ENCODE measurements at places on chromosomes 12 and 14.

DNA sequence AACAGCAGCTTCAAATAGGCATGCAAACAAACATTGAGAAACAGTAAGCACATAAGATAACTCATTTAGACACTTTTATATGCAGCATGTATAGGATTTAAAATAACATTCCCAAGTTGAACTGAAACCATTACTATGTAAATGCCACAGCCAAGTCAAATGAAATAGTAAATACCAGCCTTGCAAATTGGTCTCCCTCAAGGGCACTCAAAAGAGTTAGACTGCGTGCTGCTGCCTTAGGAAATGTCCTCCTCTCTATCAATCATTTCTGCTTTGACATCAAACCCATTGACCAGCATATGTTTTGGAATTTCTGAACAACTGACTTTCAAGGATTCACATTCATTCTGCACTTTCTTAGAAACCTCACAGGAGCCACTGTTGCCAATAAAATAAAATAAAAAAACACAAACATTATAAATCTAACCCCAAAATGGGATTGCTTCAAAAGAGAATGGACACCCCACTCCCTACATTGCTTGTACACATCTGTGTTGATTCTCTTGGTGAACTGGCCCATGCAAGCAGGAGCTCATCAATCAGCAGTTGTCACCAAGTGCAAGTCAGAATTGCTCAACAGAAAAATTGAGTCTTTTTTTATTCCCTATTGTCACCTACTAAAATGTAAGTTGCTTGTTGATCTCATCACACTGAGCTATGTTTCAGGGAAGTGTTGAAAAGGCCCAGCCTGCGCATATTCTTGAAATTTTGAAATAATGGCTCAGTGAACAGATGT, 256.2 kb downstream of the DAD1 start:
- no peak for DNase-seq

GRCh38 chr14:89542786-89543424, 125.9 kb upstream of the FOXN3 start:
- DNase-seq, result no peak

DNA sequence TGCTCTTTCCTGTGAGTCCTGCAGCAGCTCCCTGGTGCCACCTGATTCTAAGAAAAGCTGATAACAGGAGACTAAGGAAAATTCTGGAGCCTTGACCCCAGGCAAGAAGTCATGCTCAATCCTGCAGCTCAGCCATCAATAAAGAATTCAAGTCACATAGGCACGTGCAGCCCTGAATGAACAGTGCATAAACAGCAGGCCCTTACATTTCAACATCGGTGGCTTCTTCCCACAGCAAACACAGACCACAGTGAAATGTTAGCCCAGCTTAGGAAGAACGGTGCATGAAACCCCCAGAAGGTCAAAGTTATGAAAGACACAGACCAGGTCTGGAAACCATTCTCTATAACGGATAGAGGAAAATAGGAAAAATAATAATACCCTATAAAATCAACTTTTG, 10.5 kb downstream of the CINP start:
- DNase-seq, result no peak

DNA sequence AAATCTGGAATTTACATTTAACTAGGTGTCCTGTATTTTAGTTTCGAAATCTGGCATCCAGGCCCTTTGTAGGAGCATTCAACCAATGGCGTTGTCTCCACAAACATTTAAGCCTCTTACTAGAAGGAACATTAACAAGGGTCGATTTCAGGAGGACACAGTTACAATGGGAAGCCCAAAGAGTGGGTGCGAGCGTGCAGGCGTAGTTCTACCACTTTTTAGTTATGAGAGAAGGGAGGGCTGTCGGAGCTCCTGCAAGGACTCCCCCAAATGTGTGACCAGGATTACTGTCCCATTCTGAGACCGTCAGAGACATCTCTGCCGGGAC, 365 bp upstream of the ABHD4 start:
- no peak for DNase-seq

- no peak for DNase-seq
Observed at GRCh38 chr14:103128631-103129300, 5.5 kb downstream of the TNFAIP2 start.

DNA sequence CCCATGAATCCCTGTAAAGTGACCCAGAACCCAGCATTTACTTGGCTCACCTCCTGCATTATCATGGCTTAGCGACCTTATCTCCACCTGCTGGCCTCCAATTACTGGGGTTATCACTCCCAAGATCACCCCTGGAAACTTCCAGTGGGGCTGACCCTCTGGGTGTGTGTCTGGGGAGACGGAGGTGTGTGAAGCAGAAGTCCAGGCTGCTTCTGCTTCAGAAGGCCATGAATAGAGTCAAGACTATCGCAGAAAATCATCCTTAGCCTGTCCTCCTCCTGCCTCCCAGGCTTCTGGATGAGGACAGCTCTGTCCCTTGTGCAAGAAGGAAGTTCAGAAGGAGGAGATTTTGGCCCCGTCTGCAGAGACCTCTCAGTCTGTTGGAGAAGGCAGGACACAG, 408 bp upstream of the KRT72 start:
- no peak for DNase-seq

GRCh38 chr14:35401422-35402265, 2.9 kb downstream of the NFKBIA start:
- no peak for DNase-seq

DNA sequence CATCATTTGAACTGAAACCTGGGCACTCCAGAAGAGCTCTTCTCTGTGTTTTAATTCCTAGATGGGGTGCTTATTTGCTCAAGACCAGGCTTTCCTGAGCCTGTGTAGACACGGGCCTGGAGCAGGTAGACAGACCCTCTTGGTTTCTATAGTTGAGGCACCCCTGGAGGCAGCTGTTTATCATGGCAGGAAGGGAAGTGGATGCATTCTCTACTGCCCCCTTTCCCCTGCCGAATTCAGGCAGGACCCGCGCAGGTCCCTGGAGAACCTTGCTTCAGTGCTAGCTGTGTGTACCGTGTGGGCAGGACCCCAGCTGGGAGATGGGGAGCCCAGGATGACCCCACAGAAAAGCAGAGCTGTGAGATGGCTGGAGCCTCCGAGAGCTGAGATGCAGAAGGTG, 6.0 kb downstream of the CACNA1C start:
- DNase-seq, result no peak

DNA sequence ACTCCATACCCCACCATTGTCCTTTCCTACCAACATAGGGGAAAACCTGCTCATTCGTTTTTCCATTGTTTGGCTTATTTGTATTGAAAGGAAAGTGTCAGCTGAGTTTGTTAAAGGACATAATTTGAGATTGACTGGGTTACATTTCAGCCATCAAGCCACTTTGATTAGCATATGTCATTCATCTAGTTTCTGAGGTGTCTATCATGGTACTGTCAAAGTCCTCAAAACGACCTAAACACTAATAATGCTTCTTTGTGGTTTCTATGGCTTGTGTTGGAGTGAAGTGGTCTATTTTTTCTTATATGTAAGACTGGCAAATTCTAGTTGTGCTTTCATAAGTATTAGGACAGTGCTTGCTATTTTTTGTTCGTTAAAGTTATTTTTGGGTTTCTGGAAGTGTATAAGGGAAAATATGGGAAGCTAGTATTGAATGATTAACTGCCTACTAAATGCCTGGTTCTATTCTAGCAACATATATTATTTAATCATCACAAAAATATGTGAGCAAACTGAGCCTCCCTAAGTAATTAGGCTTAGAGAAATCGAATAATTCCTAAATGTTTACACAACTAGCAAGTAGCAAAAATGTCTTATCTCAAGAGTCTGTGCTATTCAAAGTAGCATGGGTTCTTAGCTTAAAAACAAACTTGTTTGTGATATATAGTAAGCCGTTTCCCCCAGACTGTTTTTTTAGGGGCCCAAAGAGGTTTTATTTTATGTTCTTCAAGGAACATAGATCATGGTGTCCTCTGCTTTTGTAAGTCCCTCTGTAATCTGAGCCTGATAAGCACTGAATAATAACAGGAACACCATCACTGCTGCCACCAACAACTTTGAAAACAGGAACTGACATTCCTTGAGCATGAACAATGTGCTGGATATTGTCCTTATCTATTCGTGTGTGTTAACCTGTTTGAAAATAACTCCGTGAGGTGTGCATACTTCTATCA, 67.1 kb downstream of the DERA start:
- no peak for DNase-seq

- DNase-seq, result no peak
Observed at GRCh38 chr12:71626768-71627167, 36.9 kb downstream of the ZFC3H1 start.

- no peak for DNase-seq
Observed at GRCh38 chr14:24071836-24072430, 571 bp downstream of the CPNE6 start.

- no peak for DNase-seq
Observed at GRCh38 chr14:42222924-42223471, 616.3 kb downstream of the LRFN5 start.

DNA sequence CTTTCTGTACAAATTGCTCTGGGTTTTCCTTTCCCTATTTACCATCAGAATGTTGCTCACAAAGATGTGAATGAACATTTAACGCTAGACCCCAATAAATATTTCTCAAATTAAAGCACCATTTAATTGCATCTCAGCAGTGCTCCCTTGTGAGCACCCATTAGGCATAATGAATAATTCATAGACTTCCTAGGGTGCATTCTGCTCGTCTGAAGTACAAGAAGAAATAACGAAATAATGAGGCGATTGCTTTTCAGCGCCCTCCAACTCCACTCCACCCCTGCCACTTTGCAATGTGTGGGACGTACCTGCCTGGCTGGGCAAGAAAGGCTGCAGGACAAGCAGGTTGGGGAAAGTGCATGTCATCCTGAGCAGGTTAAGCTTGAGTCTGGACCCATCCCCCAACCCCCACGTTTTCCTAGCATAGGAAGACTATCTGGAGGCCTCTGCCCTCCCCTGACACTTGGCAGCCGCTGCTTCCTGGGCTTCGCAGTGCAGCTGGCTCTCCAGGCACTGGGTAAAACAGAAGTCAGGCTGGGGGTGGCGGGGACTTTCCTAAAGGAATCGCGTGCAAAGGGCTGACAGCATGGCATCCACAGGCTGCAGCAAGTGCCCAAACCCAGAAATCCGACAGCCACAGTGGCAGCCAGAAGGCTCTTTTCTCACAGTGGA, 253.7 kb downstream of the DUSP6 start:
- DNase-seq, result no peak

GRCh38 chr14:50085570-50086320, 30.6 kb downstream of the VCPKMT start:
- DNase-seq, result no peak

Data from stimulated activated CD4-positive, alpha-beta T cell treated with anti-CD3 and anti-CD28 coated beads, Interleukin-15, amount 100 ng/mL, for 1 hour (primary cell).